Cerebellum (tissue), 4 donors: ENCODE measurements at places on chromosomes 2 and 18. TPM values are rescaled to one million over a fixed set of nuclear protein-coding genes. Genes with fewer than 3 reads are reported as not detected.

- no peak for DNase-seq
Observed at GRCh38 chr2:46310446-46310845, 13.2 kb downstream of the EPAS1 start.

DNA sequence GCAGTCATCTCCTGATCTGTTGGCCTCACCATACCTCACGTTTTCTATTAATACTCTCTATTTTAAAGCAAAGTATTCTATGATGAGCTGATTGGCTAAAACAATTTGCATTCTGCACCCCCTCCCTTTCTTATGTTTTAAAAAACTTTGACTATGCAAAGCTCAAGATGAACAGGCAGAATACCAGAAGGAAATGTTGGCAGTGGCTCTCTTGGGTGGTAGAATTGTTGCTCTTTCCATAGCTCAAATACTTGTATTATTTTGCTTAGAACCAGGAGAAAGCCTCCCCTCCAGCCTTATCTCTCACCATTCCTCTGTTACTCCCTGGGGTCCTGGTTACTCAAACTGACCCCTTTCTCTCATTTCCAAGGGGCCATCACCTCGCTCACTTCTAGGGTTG lies 14.4 kb downstream of the GPR45 start:
- DNase-seq: no peak

- no peak for DNase-seq
Observed at GRCh38 chr2:223251656-223252229, 199.8 kb downstream of the KCNE4 start.

The DNAH6 gene
- 9.5 TPM for total RNA-seq

DNA sequence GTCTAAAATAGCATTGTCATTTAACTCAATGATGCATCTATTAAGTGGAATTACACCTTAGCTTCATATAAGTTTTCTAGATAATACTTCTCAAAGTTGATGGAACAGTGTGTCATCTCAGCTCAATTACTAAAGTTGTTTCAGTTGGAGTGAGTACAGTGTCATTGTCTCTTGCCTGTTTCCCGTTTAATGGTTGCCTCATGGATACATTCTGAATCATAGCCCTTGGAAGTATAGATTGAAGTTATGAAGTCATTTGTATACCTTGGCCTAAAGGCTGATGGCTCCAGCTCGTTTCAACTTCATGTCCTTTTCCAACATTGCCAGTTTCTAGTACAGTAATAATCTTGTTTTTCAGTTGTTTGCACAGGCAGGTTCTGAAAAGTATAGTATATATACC lies 130.5 kb upstream of the NOSTRIN start:
- no peak for DNase-seq

GRCh38 chr2:219252900-219253752 lies at the start of gene TUBA4B:
TSS of gene TUBA4B (plus strand) at chr2:219253243. CDS start at chr2:219253408, 165 bp downstream.
- DNase-seq: peak; percentile 50

The SMCHD1 gene
- total RNA-seq: 184 TPM

- DNase-seq: no peak
Observed at GRCh38 chr18:58891776-58892175, 27.1 kb downstream of the ZNF532 start.
